NCI-H1930 (cell line): ENCODE measurements at places on chromosomes 16 and 17.

DNA sequence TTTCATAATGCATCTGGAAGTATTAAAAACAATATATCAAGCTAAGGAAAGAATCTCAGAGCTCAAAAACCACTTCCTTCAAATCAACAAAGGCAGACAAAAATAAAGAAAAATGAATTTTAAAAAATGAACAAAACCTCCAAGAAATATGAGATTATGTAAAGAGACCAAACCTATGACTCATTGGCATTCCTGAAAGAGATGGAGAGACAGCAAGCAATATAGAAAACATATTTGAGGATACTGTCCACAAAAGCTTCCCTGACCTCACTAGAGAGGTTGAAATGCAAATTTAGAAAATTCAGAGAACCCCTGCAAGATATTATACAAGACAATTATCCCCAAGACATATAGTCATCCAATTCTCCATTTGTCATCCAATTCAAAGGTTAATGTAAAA, 311.3 kb upstream of the SOX9 start:
- no peak for DNase-seq

DNA sequence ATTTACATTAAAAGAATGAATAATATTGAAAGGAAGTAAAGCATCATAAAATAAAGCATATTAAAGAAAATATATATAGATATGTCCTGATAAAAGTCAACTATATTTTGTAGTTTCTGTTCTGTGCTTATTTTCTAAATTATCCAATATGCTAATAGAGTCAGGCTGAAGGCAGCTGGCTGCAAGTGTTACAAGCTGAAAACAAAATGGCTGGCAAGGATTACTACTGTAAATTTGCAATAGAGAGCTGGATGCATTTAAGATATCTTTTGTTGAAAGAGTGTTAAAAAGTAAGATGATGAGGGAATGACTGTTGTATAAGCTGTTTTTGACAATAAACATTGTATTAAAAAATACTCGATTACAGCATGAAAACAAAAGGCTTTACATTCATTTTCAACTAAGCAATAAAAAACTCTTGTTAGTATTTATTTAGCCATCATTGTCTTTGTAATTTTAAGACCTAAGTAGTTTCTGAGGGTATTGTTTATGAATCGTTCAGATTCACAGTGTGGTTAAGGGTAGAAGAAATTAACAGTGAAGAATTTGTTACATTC, 76.3 kb downstream of the TANC2 start:
- peak; percentile 35 for DNase-seq

GRCh38 chr17:77036841-77037381, 103.9 kb upstream of the SEC14L1 start:
- DNase-seq = no peak

DNA sequence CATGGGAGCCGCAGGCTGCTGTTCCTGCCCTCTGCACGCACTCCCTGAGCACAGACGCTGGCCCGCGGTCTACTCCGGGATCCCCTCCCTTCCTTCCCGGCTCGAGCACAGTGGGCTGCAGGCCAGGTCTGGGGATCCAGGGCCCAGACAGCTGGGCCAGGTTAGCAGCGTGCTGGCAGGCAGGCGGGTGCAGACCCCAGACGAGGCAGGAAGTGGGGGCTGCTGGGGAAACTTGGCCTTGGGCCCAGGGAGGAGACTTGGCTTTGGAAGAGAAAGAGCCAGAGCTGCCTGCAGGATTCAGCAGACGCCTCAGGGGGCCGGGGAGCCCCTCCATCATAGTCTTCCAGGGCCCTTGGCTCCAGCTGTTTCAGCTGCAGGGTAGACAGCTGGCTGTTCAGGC, 30.2 kb upstream of the ABCC3 start:
- DNase-seq = no peak

GRCh38 chr16:6835516-6835915, 497.1 kb upstream of the RBFOX1 start:
- DNase-seq = no peak

GRCh38 chr16:80317599-80318037, 223.2 kb upstream of the DYNLRB2 start:
- DNase-seq = no peak

DNA sequence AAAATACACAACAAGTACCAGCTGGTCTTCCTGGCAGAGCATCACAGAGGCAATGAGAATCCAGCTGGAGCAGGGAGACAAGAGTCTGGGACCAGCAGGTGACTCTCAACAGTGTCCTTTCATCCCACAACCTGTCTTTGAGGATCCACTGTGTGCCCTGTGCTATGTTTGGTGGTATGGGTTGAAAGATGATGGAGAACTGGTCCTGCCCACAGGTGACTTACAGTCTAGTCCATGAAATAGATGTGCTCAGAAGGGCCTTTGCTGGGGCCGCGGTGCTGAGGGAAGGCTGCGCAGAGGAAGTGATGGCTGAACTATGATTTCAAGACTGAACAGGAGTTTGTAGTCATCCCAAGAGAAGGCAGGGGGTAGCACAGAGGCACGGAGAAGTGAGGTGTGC, 17.9 kb downstream of the WNT3 start:
- DNase-seq = no peak

- DNase-seq = peak; percentile 26
Observed at GRCh38 chr16:89909777-89910716, 8.6 kb upstream of the MC1R start.

GRCh38 chr17:68580236-68580770, 20.9 kb downstream of the FAM20A start:
- no peak for DNase-seq

DNA sequence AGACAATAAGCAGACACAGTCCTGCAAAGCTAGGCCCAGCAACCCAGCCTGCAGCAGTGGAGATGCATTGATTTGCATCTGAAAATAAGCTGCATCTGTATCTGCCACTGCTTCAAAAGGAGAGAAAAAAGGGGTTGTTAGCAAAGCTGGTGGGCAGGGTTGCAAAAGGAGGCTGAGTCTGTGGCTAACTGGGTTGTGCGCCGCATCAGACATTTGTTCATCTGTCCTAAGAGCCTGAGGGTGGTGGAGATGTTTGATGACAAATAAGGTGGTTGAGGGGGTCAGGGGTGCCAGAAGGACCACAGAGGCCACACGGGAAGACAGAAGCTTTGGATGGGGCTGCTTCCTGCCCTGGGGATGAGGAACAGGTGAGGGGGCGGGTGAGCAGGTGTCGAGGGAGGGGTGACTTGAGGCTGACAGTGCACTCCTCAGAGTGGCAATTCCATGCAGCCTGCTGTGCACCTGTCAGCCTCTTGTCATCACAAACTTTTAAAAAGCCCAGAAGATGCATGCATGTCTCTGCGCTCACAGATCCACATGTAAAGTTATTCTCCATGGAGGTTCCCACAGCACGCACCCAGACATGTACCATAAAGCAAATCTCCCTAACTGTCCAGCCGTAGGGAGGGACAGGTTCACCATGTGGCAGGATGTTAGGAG, 35.4 kb downstream of the WSB1 start:
- no peak for DNase-seq

DNA sequence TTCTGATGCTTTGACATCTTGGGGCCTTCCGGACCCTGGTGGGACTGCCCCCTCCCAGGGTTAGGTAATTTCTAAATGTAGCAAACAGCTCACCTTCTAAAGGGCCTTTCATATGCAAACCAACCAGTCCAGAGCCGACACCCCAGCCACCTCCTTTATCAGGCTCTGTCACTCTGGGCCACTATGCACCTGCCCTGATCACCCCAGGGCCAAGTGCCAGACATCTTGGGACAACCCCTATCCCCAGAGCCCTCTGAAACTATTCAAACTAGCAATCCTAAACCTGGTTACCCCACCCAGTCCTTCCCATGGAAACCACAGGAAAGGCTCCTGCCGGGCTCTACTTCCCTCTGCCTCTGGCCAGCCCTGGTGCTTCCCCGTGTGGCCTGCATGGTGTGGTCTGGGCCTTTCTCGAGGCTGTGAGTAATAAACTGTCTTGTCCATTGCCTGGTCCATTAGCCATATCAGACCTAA, 91.2 kb upstream of the TNRC6C start:
- no peak for DNase-seq
